Muscle of leg (tissue), 16 donors: ENCODE measurements at places on chromosomes 7 and 10. TPM values are rescaled to one million over a fixed set of nuclear protein-coding genes. Genes with fewer than 3 reads are reported as not detected.

The ZPBP gene
- not detected for total RNA-seq

The HMX2 gene
- total RNA-seq: not detected

The SP8 gene
- not detected for total RNA-seq

The ELN gene
- 142 TPM for total RNA-seq

The SNCG gene
- total RNA-seq: 7.4 TPM

The LRRTM3 gene
- 2.6 TPM for total RNA-seq

The MEIG1 gene
- total RNA-seq: 0.27 TPM

The CFAP70 gene
- 1.3 TPM for total RNA-seq

The PLXNA4 gene
- 1.9 TPM for total RNA-seq

DNA sequence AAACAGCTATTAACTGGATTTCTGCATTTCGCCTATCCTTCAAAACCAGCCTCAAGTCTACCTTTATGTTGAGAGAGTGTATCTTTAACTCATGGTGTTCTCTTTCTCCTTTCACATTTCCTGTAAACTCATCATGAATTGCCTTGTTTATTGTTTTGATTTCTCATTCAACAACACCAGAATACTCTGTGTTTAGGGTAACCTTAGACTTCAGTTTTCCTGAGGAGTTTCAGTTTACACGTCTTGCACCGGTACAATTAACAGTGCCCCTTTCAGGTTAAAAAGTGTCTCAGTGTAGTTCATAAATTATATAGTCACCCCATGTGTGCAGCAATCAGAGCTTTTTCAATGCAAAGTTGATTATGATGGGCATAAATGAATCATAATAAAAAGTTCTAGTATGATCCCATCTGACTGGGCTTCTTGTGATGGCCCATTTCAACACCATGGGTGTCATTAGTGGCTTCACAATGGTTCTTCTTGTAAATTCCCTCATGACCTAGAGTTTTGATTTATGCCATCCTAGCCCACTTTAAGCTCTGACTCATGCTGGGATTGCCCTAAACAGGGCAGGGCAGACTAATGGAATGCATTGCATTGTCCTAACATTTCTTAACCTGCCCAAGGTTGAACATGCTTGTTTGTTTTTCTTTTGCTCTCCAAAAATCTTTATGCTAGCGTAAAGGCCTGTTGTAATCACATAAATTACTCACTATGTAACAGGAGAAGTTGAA lies 22.0 kb downstream of the ITGB8 start:
- no peak for DNase-seq

DNA sequence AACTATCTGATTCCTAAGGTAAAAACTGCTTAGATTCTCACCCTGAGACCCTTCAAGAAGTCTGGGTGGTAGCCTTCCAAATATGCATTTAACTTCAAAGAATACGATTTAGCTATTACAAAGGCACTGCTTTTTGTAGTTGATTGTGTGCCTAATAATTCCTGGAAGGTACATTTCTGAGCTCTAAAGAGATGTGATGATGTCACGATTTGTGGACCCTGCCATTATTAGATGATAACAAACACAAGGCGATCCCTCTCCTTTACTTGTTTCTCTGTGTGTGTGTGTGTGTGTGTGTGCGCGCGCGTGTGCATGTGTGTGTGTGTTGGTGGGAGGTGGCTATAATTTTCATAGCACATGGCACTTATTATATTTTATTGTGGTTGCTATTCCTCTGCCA lies 70.9 kb downstream of the TFPI2 start:
- no peak for DNase-seq

DNA sequence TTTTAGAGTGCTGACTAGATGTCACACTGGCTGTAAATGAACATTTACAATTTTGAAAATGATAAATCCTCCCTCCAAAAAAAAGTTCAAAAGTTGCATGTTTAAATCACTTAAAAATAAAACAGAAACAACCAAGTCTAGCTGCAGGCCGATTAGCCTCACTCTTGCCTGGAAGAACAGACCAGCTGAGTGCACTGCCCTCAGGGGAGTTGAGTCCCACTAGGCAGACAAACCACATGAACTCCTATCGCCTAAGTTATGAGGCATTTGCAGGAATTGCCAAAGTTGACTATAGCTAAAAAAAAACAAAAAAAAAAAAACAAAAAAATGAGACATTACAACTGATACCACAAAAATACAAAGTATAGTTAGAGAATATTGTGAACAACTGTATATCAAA lies 510.0 kb downstream of the ANKRD7 start:
- no peak for DNase-seq

DNA sequence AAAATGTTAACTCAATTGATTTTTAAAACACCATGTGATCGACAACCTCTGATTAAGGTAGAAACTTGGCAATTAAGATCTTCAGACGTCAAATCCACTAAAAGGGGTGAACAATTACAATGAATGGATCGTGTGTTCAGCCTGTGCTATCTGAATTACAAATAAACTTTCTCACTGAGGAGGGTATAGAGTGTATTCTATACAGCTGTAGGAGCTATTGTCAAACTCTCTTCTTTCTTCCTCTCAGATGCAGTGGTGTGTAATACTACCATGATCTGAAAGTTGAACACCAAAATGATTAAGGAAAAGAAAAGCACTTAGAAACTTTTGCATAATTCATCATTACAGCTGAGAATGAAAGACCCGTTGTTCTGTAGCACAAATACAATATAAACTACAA lies 32.2 kb upstream of the MACC1 start:
- DNase-seq: no peak

DNA sequence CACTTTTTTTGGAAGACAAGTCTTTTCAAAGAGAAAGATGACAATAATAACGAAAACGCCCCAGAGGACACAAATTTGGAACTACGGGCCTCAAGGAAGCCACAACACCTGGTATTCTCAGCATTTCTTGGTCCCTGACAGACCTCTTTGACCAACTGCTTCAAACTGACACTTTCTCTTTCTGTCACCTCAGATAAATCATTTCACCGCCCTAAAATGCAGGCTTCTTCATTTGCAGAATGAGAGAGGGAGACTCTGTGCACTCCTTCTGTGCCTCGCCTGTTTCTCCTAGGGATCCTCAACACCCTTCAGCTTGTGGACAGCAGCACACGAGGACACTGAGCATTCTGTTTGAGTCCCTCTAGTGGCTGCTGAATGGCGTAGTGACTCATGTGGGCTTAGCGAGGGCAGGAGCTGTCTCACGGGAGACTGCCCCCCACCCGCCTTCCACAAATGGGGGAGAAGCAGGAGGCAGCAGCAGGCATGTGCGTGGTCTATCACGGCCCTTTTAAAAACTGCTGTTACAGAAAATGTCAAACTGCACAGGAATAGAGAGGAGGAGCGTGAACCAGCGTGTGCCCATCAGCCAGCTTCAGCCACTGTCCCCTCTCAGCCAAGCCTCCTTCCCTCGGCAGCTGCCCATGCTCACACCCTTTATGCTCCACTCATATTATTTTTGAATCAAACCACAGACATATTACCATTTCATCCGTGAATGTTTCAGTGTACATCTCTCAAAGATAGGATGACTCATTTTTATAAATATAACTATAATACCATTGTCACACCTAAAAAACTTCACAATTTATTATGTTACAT lies 41.4 kb downstream of the GSDME start:
- peak; percentile 53 for DNase-seq

DNA sequence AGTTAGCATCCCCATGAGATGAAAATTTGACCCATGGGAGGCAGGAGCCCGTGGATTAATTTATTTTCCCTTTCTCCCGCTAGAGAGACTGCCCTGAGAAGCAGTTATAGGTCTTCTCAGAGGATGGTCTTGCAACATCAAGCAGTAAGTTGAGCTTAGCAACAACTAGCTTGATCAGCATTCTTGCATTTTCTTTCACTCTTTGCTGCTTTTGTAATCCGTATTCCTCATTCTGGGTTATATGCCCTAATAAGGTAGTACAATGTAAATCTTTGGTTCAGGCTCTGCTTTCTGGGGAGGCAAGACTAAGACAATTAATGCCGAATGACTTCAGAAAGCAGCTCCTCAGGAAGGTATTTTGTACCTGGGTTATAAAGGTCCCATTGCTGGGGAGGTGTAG lies 146.8 kb downstream of the FZD1 start:
- no peak for DNase-seq

DNA sequence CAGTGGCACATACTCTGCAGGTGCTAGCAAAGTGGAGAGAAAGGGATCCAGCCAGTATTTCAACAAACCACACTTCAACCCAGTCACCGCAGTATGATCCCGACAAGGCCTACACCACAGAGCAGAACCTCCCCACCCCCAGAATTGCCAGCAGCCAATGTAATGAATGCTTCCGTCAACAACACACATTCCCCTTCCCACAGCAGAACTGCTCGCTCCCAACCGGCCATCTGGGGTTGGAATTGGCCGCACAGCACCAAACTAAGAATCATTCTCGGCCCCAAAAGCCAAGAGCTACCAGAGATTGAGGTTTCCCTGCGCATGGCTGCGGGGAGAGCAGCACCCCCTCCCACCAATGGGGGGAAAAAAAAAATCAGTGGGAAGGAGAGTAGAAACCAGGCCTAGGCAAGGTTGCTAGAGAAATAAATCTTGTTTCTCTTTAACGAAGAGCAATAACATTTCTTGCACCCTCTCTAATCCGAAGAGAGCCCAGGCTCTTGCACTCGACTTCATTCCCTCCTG lies 1.1 kb downstream of the WASL start:
- peak; percentile 83 for DNase-seq

DNA sequence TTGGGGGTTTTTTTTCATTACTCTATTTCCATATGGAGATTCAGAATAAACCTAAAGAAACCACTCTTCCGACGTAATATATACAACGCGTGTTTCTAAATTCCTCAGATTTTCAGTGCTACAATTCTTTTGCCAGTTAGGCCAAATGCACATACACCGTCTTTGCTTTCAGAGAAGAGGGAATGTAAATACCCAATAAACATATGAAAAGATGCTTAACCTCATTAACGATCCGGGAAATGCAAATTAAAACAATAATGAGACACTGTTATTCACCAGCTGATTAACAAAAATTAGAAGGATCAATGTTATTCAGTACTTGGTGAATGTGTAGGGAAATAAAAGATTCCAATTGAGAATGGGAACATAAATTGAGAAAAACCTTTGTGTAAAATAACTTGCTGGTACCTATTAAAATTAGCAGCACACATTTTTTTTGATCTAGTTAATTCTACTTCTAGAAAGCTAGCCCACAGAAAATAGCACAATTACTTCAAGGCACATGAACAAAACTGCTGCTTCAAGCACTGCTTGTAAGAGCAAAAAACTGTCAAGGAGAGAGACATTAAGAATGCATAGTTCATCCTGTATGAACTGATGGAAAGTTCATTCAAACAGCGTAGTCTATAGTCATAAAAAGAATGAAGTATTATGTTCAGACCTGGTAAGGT lies 56.7 kb downstream of the FGFR2 start:
- no peak for DNase-seq

- no peak for DNase-seq
Measured at GRCh38 chr7:129655811-129656210, 44.3 kb downstream of the NRF1 start.

DNA sequence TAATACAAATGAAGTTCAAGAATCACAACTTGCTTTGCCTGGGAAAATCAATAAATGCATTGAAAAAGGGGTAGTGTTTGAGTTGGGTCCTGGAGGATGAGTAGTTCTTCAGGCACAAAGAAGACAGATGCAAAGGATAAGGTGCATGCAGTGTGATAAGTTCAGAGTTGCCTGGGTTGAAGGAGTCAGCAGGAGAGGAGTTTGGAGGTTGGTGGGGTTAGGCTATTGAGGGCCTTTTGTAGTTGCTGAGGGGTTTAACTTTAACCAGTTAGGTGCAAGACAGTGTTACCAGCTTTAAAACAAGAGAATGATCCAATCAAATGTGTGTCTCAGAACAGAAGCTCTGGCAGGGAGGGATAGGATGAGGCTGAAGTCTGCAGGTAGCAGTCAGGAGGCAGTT lies 44.3 kb upstream of the GLCCI1 start:
- no peak for DNase-seq

GRCh38 chr7:16804674-16805439 lies at the start of gene AGR2:
Gene AGR2, minus strand, starts transcription at chr7:16804999. Its CDS starts 3,203 bp downstream, at chr7:16801796.
- no peak for DNase-seq

DNA sequence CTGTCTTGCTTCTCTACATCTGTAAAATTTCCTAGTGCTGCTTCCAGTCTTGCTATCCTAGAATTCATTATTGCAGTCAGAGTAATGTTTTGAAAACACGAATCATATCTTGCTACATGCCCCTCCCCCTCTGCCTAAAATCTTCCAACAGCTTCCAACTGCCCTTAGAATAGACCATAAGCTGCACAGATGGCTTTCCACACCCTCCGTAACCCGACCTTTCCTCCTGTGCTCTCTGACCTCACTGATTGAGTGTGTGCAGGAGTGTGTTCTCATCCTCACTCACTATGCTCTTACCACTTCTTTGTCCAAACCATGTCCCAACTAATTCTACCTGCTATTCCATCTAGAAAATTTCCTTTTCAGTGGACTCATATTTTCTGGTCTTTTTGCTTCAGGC lies 121.2 kb upstream of the ANKRD1 start:
- no peak for DNase-seq

DNA sequence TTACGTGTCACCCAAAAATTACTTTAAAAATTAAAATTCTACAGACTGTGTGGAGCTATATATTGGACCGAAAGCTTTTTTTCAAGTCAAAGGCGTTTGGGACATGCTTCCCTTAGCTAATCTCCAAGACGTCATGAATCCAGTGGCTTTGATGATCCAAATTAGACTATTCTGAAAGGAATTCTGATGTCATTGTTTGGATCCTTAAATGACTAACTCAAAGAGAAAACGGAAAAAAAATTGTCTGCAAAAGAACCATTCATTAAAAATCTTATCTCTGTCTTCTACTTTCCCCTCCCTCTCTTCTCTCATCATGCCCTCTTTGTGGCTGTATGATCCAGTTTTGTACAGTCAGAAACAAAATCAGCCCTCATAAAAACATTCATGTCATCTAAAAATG lies 161.8 kb downstream of the ETV1 start:
- no peak for DNase-seq

DNA sequence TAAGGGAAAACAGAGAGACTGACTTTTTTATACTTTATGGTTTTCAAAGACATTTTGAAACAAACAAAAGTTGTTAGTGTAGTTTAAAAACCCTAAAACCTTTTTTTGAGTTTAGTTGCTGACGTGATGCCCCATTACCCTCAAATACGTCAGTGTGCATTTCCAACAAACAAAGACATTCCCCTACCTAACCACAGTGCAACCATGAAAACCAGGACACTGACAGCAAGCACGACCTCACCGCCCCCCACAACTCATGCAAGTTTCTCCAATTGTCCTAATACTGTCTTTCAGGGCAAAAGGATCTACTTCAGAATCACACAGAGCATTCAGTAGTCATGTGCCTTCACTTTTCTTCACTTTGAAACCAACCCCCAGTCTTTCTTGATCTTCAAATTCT lies 75.0 kb downstream of the WNT2 start:
- DNase-seq: no peak

DNA sequence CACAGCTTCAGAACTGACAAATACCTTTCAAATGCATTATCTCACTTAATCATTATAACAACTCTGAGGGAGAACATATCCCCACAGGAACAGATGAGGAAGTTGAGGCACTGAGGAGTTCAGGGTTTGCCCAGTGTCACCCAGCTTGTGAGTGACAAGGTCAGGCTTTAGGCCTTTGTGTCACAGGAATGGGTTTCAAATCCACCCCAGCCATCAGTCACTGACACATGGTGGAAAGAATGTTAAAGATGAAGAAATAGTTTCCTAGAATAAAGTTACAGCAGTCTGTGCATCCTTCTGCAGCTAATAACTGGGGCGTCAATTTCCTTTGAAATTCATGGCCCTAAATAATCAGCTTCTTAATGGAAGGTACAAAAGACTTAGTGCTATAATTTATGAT lies 37.8 kb downstream of the SGCE start:
- DNase-seq: peak; percentile 19
